ENCODE measurements at places on chromosomes 7 and 10. TPM values are rescaled to one million over a fixed set of nuclear protein-coding genes. Genes with fewer than 3 reads are reported as not detected.
A peak's percentile ranks its signal among the peaks of the same experiment; 100 is the strongest.

DNA sequence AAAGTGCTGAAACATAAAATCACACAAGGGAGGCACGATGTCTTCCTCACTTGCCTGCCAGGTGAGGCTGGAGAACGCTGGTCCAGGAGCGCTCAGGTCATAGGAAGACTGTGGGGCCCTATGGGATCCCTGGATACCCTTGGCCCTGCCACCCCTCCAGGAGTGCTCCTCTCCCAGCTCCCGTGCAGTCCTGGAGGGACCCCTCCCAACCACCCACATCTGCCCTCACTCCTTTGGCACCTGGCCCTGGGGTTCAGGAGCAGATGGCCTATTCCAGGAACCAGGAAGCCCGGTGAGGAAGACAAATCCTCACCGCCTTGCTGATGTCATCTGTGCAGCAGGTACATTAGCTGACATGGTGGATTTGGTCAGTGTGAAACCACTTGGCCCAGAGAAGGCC lies 3.7 kb upstream of the CXCL12 start:
- peaks cover 16% of the 10 kb centered on the region for H3K27me3 ChIP-seq
- H3K4me3 ChIP-seq = no peak overlapping the region
- DNase-seq = no peak
- H3K4me1 ChIP-seq = peaks cover 2% of the 10 kb centered on the region

- H3K4me1 ChIP-seq = peaks cover 72% of the 10 kb centered on the region
- DNase-seq = no peak
- no peak overlapping the region for H3K4me3 ChIP-seq
- H3K27me3 ChIP-seq = no peaks in the 10 kb centered on the region
- H3K27ac ChIP-seq = peak overlapping the region; percentile 42
These were observed 7.1 kb downstream of the KIF5B start for GRCh38 chr10:32049113-32049512.

DNA sequence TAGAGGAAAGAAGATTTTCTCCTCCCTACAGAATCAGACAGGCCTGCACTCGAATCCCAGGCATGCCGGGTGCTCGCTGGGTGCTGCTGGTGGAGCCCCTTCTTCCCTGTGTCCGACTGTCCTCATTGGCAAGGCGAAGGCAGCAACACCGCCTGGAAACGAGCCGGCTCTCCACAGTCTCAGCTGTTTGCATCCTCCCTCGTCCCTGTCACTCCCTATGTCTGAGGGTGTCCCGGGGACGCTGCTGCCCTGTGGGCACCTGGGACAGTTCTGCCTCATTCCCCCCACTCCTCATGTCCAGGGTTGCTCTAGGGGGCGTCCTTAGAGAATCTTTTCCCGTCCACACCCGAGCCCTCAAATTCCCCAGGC lies 31.6 kb upstream of the TMEM72 start:
- DNase-seq = no peak
- peak overlapping the region; percentile 86 for H3K4me3 ChIP-seq

The UBE2H gene
- total RNA-seq = 24.2 TPM

The KIF11 gene
- 39.9 TPM for total RNA-seq

The ADIRF gene
- total RNA-seq = not detected

GRCh38 chr7:41116817-41117216 lies 586.1 kb downstream of the INHBA start:
- DNase-seq = no peak
- H3K27me3 ChIP-seq = no peaks in the 10 kb centered on the region
- H3K27ac ChIP-seq = no peak overlapping the region
- H3K4me3 ChIP-seq = no peak overlapping the region

The TMEM176B gene
- not detected for total RNA-seq

DNA sequence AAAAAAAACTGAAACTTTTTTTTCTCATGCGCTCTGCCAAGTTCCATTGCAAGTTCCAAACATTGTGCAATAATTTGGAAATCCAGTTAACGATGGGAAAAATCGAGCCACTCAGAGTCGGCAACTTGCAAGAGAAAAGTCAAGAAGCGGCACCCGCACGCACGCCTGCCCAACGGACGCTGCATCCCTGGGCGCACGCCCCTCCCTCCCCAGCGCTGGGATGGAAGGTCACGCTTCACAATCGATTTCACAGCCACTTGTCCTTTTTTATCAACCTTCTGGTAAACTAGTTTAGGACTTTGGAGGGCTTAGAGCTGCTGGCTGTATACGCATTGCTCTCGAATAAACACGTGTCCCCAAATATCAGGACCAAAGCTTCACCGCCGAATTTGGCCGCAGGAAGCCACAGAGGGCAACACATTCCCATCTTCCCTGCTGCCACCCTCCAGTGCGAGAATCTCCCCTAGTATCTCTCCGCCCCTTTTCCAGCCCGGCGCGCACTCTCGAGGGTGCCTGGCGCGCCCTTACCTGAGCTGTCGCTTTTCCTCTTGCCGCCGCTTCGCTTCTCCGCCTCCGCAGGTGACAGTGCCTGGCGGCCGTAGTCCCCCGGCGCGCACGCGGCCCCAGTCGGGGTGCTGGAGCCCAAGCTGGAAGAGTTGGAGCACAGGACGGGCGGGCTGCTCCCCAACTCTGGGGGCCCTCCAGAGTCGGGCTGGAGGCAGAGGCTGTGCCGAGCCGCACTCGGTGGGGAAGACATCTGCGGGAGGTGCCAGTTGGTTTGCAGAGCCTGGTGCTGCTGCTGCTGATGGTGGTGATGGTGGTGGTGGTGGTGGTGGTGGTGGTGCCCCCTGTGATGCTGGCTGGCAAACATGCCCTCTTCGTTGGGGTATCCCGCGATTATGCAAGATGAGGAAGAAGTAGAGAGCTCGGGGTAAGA lies 857 bp downstream of the MEOX2 start:
- H3K27me3 ChIP-seq = peaks cover 40% of the 10 kb centered on the region
- no peaks in the 10 kb centered on the region for H3K4me1 ChIP-seq

The TMEM229A gene
- total RNA-seq = not detected

GRCh38 chr7:42084263-42084662 lies 152.7 kb downstream of the GLI3 start:
- no peak overlapping the region for H3K27ac ChIP-seq
- no peaks in the 10 kb centered on the region for H3K4me1 ChIP-seq
- H3K4me3 ChIP-seq = no peak overlapping the region
- H3K36me3 ChIP-seq = no peaks in the 10 kb centered on the region
- no peak for DNase-seq

The SLC26A5 gene
- not detected for total RNA-seq

DNA sequence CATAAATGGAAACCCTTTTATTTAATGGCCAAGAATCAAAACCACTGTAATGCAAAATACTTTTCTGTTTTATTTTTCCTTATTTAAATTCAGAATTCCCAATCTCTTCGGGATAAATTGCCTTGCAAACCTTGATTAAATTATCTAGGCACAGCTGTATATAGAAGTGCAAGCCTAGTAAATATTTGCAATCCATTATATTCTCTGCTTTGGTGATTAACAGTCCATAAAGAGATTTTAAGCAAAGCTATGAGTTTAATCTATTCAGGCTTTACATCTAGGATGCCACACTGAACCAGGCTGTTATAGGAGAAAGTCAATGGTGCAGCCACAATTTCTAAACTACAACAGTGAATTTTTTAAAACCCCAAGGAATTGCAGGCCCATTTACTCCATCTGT lies 43.6 kb upstream of the THSD7A start:
- H3K27ac ChIP-seq = no peak overlapping the region
- no peaks in the 10 kb centered on the region for H3K36me3 ChIP-seq
- DNase-seq = no peak
- H3K4me3 ChIP-seq = no peak overlapping the region
- no peaks in the 10 kb centered on the region for H3K27me3 ChIP-seq

- no peak overlapping the region for H3K27ac ChIP-seq
- no peak for DNase-seq
These were observed 113.4 kb upstream of the NOBOX start for GRCh38 chr7:144516729-144517525.

DNA sequence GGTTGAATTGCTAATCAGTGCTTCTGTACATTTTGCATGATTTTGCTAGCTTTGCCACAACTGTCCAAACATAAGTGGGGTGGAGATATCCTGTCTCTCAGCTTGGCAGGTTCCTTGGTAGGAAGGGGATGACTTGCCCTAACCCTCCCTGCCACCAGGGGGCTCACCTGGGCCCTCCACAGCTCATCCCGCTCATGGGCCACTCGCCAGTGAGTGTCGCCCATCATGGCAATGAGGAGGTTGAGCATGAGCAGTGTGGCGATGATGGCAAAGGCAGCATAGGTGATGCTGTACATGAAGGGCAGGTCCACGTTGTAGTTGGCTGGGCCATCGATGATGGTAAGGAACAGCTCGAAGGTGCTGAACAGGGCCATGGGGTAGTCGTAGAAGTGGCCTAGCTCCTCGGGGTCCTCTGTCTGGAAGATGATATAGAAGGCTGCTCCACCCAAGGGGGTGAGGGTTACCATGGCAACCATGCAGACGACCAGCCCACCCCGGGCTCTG lies 12.2 kb downstream of the TRPV6 start:
- H3K27me3 ChIP-seq = no peaks in the 10 kb centered on the region
- no peak overlapping the region for H3K27ac ChIP-seq
- no peak overlapping the region for H3K4me3 ChIP-seq
- H3K36me3 ChIP-seq = no peaks in the 10 kb centered on the region
- peak; percentile 75 for DNase-seq
- H3K4me1 ChIP-seq = no peaks in the 10 kb centered on the region
